ENCODE measurements at places on chromosomes 2 and 18.
A peak's percentile ranks its signal among the peaks of the same experiment; 100 is the strongest.

DNA sequence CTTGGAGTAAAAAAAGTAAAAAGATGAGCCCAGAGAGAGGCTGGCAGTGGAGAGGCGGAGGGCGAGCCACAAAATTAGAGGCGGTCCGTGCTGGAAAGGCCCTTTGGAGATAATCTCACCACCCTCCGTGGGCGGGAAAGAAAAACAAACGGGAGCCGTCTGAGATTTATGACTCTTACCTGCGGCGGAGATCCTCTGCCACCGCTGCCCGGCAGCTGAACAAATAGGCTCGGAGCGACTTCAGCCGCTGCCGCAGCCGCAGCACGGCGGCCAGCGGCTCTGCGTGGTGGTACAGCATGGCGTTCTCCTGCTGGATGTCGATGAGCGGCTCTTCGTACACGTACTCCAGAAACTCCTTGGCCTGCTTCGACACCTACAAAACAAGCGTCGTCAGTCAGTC is 94.6 kb downstream of the PLEKHM3 start:
- no peak for DNase-seq

- DNase-seq: no peak
Measured at GRCh38 chr2:31434911-31435310, 20.4 kb upstream of the XDH start.

DNA sequence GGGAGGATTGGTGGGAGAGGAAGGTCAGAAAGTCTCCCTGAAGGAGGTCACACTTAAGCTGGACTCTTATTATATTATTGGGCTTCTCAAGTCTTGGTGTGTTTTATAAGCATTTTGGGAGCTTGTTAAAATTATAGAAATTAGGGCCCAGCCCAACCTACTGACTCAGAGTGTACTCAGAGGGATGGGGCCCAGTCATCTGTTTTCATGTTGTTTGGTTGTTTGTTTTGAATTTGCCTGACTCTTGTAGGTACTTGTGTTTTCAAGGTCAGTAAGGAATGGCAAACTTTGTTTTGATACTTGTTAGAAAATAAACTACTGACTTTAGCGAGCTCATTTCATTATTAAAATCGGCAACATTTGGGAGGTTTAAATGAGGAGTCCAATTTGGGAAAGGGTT is 152.0 kb downstream of the INSIG2 start:
- DNase-seq: no peak

DNA sequence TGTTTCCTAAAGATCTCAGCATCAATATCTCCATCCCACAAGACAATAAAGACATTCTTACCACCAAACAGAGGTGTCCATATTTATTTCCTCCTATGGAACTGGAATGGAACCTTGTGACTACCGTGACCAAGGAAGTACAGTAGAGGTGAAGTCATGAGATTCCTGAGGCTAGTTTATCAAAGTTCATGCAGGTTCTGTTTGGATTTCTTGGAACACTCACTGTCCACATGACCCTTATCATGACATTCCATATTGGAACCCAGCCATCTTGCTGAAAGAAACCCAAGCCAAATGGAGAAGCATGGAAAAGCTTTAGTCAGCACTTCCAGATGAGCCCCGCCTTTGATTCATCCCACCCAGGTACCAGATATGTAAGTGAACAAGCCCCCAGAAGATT is 516.0 kb upstream of the POU3F3 start:
- no peak for DNase-seq

GRCh38 chr2:183359867-183360266 is 235.6 kb downstream of the NUP35 start:
- DNase-seq: no peak

DNA sequence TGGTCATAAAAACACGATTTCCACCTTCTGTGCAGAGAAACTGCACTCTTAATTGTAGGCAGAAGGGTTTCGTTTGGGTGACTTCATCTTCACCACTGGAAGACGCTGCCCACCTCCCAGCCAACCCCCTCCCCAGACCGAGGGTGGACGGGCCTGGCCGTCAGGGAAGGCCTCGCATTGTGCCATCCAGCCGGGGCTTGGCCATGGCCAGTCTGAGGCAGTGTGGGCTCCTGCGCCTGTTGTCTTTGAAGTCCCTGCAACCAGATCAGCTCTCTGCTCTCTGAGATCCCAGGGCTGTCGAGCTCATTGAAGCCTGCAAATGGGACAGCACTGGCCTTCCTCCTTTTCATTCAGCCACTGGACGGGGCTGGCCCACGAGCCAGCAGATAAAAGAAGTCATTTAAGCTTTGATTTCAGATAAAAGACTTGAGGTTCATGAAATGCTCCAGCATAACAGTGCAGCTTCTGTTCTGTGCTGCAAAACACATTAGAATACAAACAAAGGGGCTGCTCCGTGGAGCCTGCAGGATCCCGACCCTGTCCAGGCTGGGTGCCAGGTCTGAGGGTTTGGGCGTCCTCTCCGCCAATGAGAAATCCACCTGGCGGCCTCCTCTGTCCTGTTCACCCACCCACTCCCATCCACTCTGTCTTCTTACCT is 253.5 kb downstream of the LDLRAD4 start:
- DNase-seq: no peak

DNA sequence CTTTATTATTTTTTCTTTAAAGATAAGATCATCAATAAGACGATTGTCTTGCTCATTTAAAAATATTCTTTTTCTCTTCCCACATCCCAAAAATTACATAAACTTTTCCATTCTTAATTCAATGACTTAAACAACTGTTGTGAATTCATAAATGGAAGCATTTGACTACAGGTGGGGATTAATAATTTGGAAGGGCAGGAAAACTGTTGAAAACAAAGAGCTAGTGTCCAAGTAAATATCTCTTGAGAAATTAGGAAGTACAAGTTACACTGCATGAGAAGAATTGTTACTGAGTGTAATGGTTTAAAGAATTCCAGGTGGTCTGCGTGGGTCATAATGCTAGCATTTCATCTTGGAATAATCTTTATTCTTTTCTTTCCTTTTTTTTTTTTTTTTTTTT is 634.8 kb upstream of the ZEB2 start:
- no peak for DNase-seq

DNA sequence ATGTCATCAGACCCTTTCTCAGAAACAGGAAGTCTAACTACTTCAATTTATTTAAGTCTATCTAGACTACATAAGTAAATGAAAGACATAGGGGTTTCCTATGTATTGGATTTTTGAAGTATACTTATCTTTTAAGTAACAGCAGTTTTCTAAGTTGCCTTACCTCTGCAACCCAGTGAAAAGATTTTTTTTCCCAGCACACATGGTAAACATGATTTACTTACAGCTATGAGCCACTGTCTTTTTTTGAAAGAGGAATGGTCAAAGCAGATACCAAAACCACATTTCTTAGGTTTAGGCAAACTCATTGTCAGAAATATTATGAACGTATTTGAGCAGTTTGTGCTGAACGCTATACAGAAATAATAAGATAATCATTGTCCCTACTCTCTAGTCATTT is 78.7 kb upstream of the OTX1 start:
- DNase-seq: no peak

DNA sequence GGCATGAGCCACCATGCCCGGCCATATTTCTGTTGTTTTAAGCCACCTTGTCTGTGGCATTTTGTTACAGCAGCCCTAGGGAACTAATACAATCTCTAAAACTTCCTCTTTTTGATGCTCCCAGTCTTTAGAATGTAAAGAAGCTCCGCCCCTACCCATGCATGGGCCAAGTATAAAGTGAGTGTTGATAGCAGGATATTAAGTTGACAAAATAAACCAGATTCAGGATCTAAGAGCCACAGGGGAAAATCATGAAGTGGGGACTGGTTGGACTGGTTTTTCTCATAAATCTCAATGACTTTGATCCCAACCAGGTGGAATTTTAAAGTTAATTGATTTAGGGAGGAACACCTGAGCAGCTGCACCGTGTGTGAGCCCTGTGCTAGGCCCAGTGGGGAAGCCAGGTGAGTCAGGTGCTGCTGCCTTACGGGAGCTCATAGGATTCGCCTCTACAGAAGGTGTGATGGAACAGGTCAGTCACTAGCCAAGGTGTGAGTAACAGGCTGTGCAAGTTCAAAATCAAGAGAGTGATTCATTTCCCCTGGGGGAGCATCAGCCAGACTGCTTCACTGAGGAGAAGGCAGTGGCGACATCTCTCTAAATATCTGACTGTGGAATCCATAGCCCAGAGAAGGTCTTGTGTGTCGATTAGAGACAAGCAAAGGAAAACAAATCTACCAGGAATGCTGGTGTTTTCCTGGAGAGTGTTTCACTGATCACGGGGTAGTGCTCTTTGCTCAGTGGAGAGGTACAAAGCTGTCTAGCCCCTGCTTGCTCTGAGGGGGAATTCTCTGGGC is 63.0 kb upstream of the MSH2 start:
- DNase-seq: no peak

GRCh38 chr2:234951664-234952269 is at the start of gene SH3BP4:
Gene SH3BP4 (plus strand): TSS chr2:234952017. CDS start chr2:235035003, 82,986 bp downstream.
- peak; percentile 96 for DNase-seq

All from urothelium cell line (cell line).